Activated CD4-positive, alpha-beta T cell treated with anti-CD3 and anti-CD28 coated beads, Interleukin-2, amount 50 U/mL, for 1 hour (primary cell): ENCODE measurements at places on chromosomes 13 and 19.
A peak's percentile ranks its signal among the peaks of the same experiment; 100 is the strongest.

GRCh38 chr13:25675060-25675459 is 303.3 kb downstream of the ATP8A2 start:
- no peak for DNase-seq

DNA sequence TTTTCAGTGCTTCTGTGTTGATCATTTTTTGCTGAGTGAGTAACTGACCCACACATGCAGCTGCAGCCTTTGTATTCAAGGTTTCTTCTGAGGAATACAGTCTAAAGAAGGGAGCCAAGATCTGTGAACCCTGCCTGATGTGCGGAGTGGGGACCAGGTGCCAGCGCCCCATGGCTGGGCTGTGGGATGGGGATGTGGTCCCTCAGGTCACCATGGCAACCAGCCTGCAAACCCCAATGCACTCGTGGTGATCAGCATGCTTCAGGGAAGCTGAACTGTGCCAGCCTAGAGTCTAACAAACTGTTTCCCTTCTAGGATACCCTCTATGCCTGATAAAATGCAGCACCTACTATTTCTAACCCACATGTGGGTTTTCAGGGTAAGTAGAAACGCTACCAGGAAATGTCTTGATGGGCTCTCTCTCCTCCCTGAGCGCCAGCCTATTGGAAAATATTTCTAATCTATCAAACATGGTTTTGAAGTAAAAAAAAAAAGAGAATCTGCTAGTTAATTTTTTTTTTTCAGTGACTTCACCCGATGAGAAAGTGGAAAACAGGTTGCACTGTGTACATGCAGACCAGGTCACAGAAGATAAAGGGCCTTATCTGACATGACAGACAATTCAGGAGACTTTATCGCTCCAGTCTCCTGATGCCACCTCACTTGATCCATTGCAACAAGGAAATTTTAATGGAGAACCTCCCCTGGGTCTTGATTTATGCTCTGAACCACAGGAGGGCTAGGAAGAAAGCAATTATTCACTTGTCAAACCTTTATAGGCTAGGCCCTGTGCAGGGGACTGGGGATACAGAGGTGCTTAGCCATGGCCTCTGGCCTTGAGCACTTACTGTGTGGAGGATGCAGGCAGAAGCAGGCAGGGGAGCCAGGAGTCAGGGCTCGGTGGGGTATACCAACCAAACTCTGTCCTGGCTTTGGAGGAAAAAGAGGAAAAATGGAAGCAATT is 51.1 kb downstream of the RASL11A start:
- DNase-seq: no peak

GRCh38 chr19:42076380-42076944 is 496 bp downstream of the ZNF574 start:
- peak; percentile 29 for DNase-seq

- DNase-seq: no peak
These were observed 223.8 kb upstream of the TMTC4 start for GRCh38 chr13:100898431-100898830.

DNA sequence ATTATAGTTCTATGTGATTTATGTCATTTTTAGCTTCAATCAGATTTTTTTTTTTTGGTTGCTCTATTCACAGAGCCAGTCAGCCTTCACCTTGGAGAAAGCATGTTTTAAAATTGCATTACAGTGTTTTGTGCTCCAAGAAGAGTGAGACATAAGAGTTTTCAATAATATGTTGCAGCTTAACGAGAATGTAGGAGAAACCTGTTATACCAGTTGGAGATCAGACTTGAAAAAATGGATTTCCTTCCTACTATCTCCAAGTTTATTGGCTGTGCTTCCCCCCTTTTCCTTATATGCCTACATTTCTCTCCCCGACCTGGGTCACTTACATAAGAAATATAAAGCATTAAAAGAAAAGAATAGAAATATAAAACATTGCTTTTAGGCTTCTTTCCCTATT is 123.9 kb upstream of the ARGLU1 start:
- DNase-seq: no peak

GRCh38 chr13:87674247-87674738 is 3.1 kb downstream of the SLITRK5 start:
- no peak for DNase-seq

- DNase-seq: no peak
These were observed 72.3 kb upstream of the C1QTNF9B start for GRCh38 chr13:23969647-23970046.

- DNase-seq: no peak
These were observed 4.7 kb downstream of the ZNF317 start for GRCh38 chr19:9144920-9145319.

DNA sequence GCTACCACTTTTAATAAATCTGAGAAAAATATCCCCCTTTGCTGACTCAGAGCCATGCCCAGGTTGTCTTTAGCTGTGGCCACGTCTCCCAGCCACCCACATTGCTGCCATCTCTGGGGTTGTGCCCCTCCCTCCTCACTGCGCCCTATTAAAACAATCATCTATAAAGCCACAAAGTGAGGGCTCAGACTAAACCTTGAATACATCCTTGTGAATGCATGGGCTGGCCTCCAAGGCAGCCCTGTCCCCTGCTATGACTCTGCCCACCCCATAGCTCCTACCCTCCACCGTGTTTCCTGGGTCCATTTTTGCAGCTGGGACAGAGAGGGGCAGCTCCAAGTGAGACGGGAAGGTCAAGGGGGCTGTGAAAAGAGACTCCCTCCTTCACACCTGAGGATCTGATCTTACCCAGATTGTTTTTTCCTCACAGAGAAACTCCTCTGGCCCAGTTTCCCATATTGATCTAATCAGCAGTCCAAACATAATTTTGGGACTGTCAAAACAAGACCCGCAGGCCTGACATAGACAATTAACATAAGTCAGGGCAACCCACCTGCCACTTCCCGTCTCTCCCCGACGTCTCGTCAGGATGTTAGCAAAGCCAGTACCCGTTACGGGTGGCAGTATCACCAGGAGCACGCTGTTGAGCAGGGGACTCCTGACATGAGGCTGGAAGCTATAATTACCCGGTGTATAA is 199.0 kb downstream of the KATNAL1 start:
- no peak for DNase-seq

DNA sequence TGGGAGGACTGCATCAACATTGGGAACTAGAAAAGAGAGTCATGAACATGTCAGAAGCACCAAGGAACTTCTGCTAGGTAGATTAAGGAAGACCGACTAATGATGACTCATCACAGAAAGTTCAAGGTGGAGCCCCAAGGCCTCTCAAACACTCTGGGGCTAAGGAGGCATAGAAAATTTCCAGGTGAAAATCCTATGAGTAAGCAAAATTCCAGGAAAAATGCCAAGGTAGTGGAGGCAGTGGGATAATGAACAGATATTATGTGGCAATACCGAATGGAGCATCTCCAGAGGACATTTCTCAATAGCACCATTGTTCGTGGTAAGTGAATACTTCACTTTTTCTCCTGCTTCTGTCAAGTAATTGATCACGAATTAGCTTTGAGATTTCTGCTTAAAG is 336.5 kb downstream of the MZT1 start:
- no peak for DNase-seq

GRCh38 chr13:46170687-46171086 is 11.3 kb downstream of the LCP1 start:
- DNase-seq: peak; percentile 30
